Stimulated activated CD8-positive, alpha-beta memory T cell treated with anti-CD3 and anti-CD28 coated beads, Interleukin-15, amount 100 ng/mL, for 24 hours (primary cell): ENCODE measurements at places on chromosomes 2 and 18.

DNA sequence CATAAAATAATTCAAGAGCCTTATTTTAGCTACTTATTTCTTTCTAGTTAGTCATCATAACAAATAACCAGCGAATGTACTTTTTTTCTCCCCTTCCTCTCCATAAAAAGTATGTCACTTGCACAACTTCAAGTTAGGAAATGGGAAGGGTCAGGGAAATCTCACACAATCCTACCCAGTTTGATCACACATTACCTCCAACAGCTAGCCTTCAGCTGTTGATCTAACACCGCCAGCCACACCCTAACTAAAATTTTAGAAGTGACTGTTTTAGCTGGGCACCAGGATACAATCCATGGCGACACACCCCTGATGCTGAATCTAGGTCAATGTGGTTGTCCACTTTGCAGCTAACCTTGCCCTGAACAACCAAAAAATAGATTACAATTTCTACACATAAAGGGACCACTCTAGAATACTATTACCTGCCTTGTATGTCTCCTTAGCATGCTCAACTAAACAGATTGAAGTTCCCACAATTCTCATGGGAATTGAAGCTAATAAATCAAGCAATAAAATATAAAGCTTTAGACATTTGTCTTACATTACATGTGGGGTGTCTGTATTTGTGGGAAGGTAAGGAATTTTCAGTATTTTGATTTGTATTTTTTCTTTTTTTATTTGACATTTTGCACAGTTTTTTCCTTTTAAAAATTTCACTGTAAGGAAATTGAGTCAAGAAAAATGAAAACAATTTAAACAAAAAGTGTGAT, 7.3 kb upstream of the COL3A1 start:
- DNase-seq = no peak

DNA sequence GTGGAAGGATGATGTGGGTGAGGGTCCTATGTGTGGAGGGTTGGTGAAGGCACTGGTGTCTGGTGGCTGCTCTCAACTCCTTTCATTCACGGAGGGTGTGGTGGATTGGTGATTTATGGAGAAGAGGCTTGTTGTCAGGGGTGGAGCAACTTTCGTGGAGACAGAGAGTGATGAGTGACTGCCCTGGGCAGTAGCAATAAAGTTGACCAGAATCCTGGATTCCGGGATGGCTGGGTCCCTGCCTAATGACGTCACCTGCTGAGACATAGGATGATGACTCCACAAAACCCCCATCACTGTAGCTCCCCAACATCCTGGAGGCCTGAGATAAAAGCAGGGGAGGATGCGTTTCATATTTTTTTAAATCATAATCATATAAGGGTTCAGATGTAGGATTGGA, 193.0 kb downstream of the ACKR3 start:
- no peak for DNase-seq

DNA sequence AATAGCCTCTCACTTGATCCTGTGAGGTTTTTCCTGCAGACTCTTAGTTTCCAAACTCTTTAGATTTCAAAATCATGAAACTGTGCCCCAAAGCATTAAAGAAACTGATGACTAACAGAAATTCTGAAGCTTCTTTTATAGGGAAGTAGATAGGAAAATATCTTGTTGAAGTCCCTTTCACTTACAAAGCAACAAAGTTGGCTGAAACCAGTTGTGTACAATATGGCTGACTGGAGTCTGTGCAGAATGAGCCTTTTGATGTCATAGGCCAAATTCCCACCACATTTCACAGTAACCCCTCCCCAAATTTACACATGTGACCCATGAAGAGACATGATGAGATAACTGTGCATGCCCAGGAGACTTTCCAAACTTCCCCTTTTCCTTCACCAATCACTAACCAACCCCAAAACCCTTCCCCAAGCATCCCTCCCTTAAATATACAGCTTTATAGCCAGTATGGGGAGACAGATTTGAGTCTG, 61.7 kb upstream of the NCK2 start:
- DNase-seq = no peak

DNA sequence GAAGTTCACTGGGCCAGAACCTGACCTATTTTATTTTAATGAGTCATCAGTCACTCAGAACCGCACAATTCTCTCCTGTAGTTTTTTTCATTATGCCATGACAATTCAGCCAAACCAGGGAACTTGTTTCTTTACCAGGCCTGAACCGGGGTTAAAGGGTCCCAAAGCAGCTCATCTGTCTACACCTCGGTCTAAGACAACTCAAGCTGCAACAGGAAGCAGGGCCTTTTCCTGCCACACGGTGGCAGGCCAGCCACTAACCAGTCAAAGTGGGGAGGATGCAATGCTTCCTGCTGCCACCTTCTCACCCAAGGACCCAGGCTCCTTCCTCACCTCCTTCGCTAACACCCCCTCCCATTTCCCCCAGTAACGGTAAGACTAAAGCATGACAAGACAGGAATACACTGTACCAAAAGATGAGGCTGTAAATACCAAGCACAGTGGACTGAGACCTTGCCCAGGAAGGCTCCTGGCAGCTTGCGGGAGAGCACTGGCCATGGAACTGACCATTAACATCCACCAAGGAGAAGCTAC, 56.7 kb upstream of the ACKR3 start:
- peak; percentile 8 for DNase-seq
